Stimulated activated memory B cell treated with anti-CD40 and anti-IgM and Interleukin-4, amounts not matched to agents 10 μg/mL and 1 μg/mL and 100 μg/mL, for 72 hours (primary cell): ENCODE measurements at places on chromosomes 12 and 14.

DNA sequence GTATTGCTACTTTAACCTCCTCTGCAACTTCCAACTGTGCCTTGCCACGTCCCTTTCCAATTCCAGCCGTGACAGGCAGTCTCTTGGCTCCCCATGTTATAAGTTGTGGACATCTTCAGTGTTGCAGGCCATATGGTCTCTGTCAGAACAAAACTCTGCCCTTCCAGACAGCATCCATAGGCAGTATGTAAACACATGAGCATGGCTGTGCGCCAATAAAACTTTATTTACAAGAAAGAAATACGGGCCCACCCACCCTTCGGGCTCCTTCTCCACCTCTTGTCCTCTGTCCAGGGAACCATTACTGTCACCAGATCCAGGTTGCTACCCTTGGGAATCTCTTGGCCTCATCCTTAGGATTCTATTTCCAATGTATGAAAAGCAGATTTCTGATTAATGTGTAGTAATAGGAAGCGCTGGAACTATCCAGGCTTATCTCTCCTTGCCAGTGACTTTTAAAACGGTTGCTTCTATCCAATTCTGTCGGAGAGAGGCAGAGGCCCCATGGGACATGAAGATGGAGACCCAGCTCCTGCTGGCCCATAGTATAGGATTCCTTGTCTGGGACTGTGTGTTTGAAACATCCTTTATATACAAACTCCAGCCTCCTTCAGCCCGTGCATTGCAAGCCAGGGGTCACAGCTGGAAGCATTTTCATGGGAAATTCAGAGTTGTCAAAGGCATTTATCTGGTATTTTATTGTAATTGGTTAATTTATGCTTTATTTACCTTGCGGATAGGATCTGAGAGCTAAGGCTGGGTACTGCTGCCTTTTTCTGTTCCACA is 114.4 kb downstream of the ZNF664 start:
- no peak for ATAC-seq

GRCh38 chr14:36981832-36982529 is 190.4 kb downstream of the SLC25A21 start:
- no peak for ATAC-seq

DNA sequence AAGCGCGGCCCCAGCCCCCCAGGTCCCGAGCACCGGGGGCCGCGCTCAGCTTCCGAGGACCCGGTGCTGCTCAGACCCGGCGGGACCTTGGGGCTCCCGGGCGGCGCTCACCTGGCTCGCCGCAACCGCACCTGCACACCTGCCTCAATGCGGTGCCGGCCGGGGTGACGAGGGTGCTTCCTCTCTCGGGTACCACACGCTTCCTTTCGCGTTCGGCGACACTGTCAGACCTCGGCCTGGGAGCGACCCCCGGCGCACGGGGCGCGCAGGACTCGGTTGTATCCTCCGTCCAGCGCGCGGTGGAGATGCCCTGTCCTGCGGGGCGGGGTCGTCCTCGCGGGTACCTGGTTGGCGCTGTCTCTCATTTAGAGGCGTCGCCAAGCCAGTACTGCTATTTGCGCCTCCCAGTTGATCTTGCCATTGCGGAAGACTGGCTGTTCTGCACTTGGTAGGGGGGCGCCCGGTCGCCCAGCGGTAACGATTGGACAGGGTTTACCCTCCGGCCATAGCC is 718 bp downstream of the PACS2 start:
- ATAC-seq: peak; percentile 31

DNA sequence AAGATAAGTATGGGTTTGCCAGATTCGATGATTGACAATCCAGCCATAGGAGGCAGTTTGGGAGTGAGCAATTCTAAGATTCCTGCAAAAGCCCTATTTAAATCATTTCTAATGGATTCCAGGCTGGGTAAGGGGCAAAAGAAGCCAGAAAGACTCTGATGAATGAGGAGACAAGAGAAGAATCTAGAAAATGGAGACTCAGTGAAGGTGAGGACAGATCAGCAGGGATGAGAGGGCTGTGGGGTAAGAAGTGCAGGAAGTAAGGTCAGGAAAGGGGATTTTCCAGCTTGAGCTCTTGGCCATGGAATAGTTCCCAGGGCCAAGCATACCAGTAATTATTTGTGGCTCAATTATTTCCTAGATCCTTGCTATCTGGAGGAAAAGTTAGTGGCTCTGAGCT is 87.3 kb downstream of the TMX1 start:
- ATAC-seq: no peak

GRCh38 chr12:91361864-91362263 is 179.2 kb upstream of the DCN start:
- no peak for ATAC-seq

GRCh38 chr14:47730296-47730695 is 54.9 kb upstream of the MDGA2 start:
- ATAC-seq: no peak

- no peak for ATAC-seq
Measured at GRCh38 chr12:1176191-1176590, 185.2 kb downstream of the ERC1 start.

DNA sequence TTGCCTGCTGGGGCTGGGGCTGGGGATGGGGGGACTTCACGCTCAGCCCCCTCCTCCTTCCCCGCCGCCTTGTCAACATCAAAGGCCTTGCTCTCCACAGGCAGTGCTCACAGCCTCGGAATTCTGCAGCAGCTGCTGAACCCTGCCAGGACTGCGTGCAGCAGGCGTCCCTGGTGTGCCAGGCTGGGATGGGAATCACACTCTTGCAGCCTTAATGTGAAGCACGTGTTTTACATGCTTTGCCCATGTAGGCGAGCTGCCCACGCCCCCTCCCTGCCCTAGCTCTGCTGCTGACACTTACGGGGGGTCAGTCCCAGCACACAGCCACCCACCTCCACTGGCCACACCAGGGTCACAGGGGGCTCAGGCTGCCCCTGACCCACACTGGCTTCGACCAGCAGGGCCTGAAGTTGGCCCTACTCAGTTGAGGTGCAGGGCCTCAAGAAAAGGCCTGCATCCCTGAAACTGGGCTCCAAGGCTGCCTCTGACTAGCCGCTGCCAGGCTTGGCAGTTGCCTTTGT is 276.2 kb upstream of the RTL1 start:
- no peak for ATAC-seq

GRCh38 chr12:19627719-19628118 is 188.4 kb downstream of the AEBP2 start:
- ATAC-seq: no peak

- ATAC-seq: no peak
Measured at GRCh38 chr12:92879698-92880322, 49.3 kb downstream of the EEA1 start.

DNA sequence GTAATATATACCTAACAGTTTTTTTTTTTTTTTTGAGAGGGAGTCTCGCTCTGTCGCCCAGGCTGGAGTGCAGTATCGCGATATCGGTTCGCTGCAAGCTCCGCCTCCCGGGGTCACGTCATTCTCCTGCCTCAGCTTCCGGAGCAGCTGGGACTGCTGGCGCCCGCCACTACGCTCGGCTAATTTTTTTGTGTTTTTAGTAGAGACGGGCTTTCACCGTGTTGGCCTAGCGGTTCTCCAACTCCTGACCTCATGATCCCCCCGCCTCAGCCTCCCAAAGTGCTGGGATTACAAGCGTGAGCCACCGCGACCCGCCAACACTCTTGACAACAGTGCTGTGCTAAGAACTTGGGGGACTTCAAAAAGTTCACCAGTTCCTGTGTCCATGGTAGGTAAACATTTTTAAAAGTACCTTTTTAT is 63.5 kb downstream of the FOXG1 start:
- ATAC-seq: no peak

GRCh38 chr14:85564841-85565527 is 35.0 kb downstream of the FLRT2 start:
- no peak for ATAC-seq

GRCh38 chr14:81125536-81125935 is 95.2 kb downstream of the GTF2A1 start:
- ATAC-seq: no peak

GRCh38 chr14:52148371-52148770 is 79.5 kb upstream of the NID2 start:
- no peak for ATAC-seq

GRCh38 chr12:92571844-92572543 is 130.8 kb upstream of the PLEKHG7 start:
- ATAC-seq: no peak

DNA sequence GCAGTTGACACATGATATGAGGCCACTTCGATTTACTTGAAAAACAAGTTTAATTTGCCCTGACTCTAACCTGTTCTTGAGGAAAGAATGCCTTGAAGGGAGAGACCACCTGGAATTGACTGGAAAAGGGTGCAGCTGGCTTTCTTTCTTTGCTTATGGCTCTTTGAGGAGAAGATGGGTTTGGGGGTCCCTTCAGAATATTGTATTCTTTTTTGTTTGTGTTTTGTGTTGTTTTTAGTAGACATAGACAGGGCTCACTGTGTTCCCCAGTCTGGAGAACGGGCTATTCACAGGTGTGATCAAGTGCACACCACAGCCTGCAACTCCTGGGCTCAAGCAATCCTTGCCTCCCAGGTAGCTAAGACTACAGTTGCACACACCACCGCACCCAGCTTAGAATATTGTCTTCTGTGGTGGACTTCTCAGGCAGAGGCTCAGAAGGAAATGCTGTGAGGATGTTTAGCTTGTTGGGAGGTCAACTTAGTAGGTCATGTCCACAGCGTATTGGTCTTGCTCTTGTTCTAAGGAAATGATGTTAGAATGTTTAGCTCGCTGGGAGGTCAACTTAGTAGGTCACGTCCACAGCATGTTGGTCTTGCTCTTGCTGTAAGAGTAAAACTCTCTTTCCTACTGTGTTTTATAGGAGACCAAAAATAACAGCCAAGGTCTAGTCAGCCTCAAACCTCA is 1.5 kb upstream of the NRL start:
- ATAC-seq: no peak

GRCh38 chr14:103854822-103855733 is 7.7 kb upstream of the PPP1R13B start:
- ATAC-seq: no peak

- ATAC-seq: no peak
Measured at GRCh38 chr14:57078054-57078453, 190.7 kb downstream of the EXOC5 start.

- no peak for ATAC-seq
Measured at GRCh38 chr14:92590941-92591340, 77.4 kb downstream of the RIN3 start.

- no peak for ATAC-seq
Measured at GRCh38 chr12:43401096-43401495, 150.9 kb downstream of the ADAMTS20 start.

DNA sequence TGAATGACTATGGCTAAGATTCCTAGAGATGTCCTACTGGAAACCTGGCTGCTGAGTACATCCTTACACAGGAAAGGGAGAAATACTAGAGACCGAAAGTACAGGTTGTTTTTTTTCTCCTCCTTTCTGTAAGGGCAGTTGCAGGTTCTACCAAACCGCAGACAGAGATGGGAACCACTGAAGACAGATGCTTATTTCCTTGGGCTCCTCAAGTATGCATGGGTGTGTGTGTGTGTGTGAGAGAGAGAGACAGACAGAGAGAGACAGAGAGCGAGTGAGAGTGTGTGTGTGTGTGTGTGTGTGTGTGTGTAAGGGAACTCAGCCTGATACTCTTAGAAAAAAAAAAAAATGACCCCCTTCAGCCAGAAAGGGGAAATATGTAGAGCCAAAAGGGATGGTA is 42.5 kb downstream of the MAP4K5 start:
- ATAC-seq: no peak

- no peak for ATAC-seq
Measured at GRCh38 chr12:111076611-111077451, 156.5 kb upstream of the MYL2 start.

GRCh38 chr12:8035440-8036010 is 3.0 kb downstream of the FOXJ2 start:
- ATAC-seq: no peak

GRCh38 chr12:100215209-100215608 is 14.6 kb downstream of the ACTR6 start:
- no peak for ATAC-seq

DNA sequence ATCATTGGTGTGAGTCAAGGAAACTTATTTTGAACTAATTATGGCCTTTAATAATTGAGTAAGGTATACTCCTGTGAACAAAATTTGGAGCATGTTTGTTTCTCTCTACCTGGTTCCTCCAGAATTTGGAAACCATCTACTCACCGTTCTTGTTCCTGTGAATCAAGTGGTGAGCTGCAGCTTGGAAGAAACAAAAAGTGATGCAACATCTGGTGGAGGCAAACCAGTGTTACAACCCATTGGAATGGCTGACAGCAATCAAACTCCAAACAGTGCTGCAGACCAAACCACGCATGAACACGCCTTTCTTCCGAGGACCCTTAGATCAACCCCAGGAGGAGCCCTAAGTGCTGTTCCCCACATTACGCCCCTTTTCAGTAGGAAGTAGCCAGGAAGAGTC is 104.7 kb upstream of the VASH1 start:
- ATAC-seq: no peak

DNA sequence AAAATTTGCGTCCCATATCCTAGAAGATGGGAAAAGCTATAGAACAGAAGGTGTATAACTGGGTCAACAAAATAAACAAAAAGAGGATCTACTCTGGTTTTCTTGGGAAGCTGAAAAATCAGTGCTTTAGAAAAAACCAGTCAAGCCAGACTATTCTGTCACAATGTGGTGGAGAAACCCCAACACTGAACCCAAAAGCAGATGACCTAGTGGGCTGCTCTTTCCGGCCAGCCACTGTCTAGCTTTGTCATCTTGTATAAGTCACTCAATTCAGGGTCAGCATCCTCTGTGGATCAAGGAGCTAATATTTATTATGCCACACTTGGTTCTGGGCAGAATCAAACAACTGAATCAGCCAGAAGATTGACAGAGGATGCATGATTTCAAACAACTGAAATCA is 26.6 kb upstream of the TMCC3 start:
- ATAC-seq: no peak

- ATAC-seq: no peak
Measured at GRCh38 chr12:89357297-89357730, 5.0 kb upstream of the DUSP6 start.

GRCh38 chr12:132439333-132439904 is 50.5 kb upstream of the FBRSL1 start:
- peak; percentile 58 for ATAC-seq

- no peak for ATAC-seq
Measured at GRCh38 chr14:34593740-34594375, 36.1 kb downstream of the SNX6 start.

DNA sequence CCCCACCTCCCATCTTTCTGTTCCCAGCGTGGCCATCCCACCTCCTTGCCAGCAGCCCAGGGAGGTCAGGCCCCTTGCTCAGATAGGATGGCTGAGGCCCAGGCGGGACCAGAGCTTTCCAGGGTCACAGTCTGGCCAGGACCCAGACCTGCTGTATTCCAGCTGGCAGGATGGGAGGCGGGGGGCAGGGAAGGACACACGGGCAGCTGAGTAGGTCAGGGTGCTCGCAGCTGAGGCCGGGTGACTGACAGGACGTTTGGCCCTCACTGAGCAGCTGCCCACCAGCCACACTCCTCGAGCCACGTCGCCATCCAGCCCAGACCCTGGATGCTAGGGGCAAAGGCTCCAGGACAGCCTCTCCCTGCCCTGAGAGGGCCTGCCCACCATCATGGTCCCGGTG is 4.0 kb downstream of the NUDT14 start:
- no peak for ATAC-seq

- no peak for ATAC-seq
Measured at GRCh38 chr14:100677554-100678468, 48.9 kb upstream of the DLK1 start.

- ATAC-seq: no peak
Measured at GRCh38 chr12:4031703-4032291, 158.6 kb upstream of the PARP11 start.

- no peak for ATAC-seq
Measured at GRCh38 chr12:99146730-99147129, 500.8 kb upstream of the GARIN6 start.
